Lower leg skin (tissue), 4 donors: ENCODE measurements at places on chromosomes 7 and 10. TPM values are rescaled to one million over a fixed set of nuclear protein-coding genes. Genes with fewer than 3 reads are reported as not detected.

GRCh38 chr10:70657041-70657440, 15.3 kb upstream of the ADAMTS14 start:
- DNase-seq = peak; percentile 36

- no peak for DNase-seq
Measured at GRCh38 chr7:155521743-155522398, 24.5 kb downstream of the CNPY1 start.

DNA sequence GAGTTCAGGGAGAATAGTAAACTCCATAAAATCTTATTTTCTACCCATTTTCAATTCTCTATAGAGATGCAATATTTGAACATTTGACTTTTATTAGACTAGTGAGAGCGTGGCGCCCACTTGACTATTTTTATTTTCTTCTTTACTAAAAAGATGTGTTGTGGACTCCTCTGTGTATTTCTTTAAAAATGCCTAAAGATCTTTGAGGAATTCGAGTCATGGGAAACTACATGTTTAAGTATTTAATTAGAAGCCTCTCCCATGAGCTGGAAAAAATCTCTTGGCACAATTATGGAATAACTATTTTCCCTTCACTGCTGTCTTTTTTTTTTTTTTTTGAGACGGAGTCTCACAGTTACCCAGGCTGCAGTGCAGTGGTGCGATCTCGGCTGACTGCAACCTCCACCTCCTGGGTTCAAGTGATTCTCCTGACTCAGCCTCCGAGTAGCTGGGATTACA, 124.2 kb downstream of the ARHGAP12 start:
- no peak for DNase-seq

The FAM185A gene
- total RNA-seq = 12.5 TPM

The PLA2G12B gene
- total RNA-seq = not detected

The TRIM74 gene
- total RNA-seq = 0.27 TPM

DNA sequence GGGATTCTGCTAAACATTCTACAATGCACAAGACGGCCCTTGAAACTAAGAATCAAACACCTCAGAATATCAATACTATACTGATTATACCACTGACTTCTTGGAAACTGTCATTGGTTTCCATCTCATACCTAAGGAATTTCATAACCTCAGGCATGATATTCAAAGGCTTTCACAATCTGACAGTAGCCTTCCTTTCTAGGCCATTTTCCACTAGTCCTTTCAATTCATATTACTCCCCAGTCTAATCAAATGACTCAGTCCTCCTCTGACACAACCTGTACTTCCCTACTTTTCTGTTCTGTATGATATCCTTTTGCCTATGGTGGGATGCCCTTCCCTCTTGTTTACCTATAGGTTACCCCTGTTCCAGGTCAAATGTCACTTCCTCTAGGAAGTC, 48.3 kb downstream of the CSTF2T start:
- DNase-seq = no peak

GRCh38 chr10:103661198-103661950, 167.9 kb downstream of the NEURL1 start:
- DNase-seq = peak; percentile 97

GRCh38 chr10:48733329-48733728, 48.7 kb downstream of the WDFY4 start:
- no peak for DNase-seq

- DNase-seq = no peak
Measured at GRCh38 chr7:34156336-34156735, 251.0 kb downstream of the BMPER start.

The ACTL6B gene
- not detected for total RNA-seq

The OR2A1 gene
- total RNA-seq = 0.03 TPM

DNA sequence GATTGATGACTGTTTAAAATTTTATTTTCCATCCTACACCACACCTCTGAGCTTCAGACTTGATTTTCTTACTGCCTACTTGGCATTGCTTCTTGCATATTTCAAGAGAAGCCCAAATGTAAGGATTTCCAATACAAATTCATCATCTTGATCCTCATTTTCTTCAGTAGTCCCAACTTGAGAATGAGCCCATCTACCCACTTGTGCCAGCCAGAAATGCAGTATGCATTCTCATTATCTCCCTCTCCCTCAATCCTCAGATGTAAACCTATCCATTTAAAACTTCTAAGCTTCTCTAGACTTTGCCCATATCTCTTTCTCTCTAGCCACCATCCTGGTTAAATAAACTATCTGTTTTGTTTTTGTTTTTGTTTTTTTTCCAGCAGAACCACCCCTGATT, 22.4 kb upstream of the EGFR start:
- DNase-seq = no peak

DNA sequence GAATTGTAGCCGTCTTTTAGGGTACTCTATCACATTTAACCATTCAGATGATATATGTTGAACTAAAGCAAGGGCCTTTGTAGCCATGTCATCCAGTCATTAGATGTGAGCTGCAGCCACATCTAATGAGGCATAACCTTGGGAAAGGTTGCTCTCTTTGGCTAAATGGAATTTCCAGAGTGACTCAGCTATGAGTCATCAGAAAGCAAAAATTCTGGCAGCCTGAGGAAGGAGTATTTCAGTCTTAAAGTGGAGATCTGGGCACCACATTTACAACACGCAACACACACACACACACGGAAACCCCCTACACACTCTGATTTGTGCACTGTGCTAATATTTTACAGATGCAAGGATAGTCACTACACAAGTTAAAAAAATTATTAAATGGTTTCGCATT, 176.9 kb upstream of the ZWINT start:
- DNase-seq = no peak

DNA sequence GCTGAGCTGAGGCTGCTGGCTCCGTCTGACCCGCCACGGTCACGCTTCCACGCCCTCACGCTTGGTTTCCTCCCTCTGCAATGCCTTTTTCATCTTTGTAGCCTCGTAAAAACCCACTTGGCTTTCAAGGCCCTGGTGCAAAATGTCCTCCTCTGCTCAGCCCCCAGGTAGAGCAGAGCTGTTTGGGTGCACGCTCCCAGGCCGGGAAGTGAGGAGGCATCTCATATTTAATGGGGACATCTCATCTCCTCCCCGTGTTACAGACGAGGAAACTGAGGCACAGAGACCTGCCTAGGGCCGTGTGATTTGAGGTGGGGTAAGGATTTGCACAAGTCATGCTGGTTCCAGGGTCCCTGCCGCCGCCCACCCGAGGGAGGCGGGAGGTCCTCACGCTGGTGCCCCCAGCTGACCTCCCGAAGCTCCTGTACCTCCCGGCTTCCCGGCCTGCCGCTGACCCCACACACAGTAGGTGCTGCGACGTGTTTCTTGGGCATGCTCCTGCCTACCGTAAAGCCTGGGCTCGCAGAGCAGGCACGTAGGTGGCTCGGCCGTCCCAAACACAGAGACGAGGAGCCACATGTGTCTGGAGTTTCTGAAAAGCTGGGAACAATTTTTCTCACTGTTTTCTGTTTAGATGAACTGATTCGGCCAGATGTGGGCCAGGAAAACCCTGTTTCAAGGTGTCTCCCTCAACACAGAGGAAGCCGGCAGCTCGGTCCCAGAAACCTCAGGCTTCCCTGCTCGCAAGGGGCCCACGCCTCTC, 11.5 kb downstream of the FOXL3 start:
- no peak for DNase-seq

The ATOH7 gene
- total RNA-seq = 0.99 TPM

GRCh38 chr10:18397906-18398305, 253.5 kb downstream of the NSUN6 start:
- DNase-seq = no peak

The PHYHIPL gene
- not detected for total RNA-seq

The ADIRF gene
- total RNA-seq = 72.0 TPM

DNA sequence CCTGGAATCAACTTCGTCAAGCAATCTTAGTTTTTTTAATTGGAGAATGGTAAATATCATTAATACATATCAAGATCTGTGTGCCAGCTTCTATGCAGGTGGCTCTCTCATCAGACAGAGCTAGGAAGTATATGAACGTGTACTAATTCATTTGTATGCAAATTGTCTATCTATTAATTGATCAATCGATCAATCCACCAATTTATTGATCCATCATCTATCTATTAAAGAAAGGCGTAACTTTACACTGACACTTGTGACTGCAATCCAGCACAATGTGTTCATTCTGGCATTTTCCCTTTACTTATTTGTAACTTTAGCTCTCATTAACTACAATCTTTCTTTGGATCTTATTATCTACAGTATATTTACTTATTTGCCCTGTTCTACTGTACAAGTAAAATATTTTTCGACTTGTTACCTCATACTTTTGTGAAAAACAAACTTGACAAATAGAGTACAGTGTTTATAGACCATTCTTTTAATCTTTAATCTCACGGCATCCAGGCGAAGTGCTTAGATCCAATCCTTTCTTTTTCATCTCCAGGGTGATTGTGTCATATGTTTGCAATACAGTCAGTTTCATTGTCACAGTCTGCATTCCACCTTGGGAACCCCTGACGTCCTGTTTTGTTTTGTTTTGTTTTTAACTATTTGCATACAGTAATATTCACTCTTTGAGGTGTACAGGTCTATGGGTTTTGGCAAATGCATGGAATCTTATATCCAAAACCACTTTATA, 22.0 kb upstream of the GHRHR start:
- no peak for DNase-seq

- DNase-seq = no peak
Measured at GRCh38 chr7:149385195-149385950, 75.5 kb downstream of the ZNF777 start.

The NEUROG3 gene
- not detected for total RNA-seq

DNA sequence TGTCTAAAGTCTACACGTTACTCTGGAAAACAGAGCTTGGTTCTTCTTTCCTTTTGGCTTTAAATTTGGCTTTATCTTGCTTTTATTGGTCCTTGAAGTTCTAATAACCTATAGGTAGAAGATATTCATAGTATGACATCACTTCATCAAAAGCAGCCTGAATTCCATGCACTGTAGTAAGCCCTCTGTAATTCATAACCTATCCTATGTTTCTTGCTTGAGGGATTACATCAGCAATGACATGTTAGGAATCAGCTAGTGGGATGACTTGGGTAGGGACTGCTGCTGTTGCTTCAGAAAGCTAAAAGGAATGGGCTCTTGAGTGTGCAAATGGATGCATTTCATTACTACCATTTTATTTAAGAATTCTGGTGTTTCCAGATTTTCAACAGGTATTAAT, 184.9 kb downstream of the PTEN start:
- DNase-seq = no peak

The GBX1 gene
- total RNA-seq = not detected

DNA sequence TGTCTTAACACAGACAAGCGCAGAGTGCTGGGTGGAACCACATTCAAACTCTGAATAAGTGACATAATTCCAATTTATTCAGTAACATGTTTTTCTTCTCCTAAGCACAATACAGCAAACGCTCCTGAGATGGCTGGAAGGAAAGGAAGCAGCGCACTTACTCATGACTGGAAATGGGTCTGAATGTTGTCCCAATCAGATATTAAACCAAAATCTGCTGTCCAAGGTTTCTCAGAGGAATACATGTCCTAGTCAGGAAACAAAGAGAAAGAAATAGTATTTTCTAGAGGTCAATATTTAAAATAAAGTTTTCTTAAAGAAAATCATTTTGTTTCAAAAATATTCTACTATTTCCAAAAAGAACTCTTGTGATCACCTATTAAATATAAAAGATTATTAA, 14.0 kb downstream of the USP6NL start:
- no peak for DNase-seq
